Fibroblast of gingiva (primary cell): ENCODE measurements at places on chromosomes 4 and X.

GRCh38 chr4:70992391-70992881 lies 1.0 kb upstream of the DCK start:
- DNase-seq, result no peak

DNA sequence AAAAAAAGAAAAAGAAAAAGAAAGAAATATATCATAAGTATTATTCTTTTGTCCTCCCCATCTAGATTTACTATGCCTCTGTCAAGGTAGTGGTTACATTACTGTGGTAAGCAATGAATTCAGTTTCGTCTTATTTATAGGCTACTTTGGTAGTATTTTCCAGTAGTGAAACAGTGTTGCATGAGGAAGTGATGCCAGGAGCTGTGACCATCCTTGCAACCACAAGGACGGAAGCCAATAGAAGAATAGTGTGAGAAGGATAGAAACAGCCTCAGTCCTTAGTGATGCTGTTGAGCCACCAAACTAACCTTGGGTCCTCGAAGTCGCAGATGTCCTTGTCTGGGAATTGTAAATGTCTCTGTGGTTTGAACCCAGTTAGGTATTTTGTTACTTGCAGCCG lies 328.5 kb downstream of the PPP3CA start:
- no peak for DNase-seq

DNA sequence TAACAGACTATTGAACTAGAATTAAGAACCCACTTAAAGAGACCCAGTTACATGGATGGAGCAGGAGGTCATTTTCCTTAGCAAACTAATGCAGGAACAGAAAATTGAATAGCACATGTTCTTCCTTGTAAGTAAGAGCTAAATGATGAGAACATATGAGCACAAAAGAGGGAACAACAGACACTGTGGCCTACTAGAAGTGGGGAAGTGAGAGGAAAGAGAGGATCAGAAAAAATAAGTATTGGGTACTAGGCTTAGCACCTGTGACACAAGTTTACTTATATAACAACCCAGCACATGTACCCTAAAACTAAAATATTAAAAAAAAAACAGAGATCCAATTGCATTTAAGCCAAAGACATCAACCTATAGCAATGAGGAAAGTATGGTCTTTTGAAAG lies 26.2 kb downstream of the ARAP2 start:
- DNase-seq, result no peak

- DNase-seq, result no peak
Measured at GRCh38 chr4:121800638-121800960, 524 bp upstream of the EXOSC9 start.

DNA sequence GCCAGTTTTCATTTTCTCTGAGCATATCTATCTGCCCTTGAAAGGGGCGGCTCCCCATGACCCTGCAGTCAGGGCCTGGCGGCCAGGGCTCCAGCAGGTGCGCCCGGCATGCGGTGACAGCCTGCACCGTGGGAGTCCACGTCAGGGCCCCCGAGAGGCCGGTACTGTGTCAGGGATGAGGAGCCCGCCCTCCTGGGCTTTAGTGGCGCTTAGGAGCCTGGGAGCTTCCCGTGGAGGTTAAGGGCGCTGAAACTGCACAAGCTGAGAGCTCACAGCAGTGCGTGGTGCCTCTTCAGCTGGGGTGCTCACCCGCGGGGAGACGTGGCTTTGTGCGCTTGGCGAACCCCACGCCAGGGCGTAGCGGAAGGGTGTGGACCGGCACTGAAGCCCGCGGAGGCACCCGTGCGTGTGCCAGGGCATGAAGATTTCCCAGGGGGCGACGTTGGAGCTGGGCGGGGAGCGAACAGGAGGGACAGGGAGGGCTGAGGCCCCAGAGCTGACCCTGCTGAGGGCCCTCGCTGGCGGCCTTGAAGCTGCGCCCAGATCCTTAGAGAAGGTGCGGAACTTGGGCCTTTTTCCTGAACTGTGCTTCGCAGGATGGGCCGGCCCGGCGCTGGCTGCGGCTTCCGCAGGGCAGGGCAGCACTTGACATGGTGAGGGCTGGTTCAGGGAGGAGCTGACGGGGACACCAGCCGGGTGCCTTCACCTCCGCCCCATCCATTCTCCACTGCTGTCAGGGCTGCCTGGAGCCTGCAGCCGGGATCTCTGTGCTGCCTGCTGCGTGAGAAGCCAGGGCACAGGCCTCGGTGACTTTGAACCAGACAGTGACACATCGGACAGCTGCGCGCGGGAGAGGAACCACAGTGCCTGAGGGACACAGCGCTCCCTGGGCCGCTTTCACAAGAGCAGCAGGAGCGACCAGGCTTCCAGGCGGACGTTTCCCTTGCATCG lies 32.9 kb downstream of the HTT-AS start:
- peak; percentile 60 for DNase-seq

DNA sequence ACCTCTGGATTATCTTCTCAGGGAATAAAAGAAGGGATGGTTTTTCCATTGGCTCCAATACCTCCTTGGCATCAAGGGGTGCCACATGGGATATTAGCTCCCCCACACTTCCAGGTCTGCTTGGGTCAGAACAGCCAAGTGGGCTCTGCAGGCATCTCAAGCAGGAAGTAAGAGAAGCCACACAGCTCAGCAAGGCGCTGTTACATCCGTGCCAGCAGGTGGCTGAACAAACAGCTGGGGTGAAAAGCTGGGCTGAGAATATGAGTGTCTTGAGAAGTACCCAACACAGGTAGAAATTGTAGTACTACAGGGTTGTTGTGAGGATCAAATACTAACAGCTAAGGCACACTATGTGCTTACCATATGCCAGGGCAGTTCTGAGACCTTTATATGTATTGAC lies 76.7 kb upstream of the TMEM150C start:
- DNase-seq, result no peak

- no peak for DNase-seq
Measured at GRCh38 chrX:140580478-140580877, 75.6 kb upstream of the SOX3 start.

DNA sequence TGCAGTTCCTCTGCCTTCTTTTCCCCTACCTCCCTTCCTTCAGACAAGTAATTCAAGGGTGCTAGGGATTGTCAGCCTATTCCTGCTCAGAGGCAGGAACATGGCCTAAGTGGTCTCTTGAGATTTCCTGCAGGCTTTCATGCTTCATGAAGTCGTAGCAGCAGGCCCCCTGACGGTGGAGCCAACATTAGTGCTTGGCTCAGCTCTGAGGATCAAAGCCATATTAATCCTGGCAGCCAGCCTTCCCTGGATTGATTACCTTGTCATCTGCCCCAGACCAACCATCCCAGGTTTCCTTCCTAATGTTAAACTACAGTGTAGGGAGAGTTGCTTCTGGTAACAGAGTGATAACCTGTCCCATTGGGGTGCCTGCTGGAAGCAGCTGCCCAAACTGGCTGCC lies 84.1 kb downstream of the SLC16A2 start:
- DNase-seq, result no peak

GRCh38 chr4:94934864-94935263 lies 177.1 kb downstream of the BMPR1B start:
- DNase-seq, result peak; percentile 4

DNA sequence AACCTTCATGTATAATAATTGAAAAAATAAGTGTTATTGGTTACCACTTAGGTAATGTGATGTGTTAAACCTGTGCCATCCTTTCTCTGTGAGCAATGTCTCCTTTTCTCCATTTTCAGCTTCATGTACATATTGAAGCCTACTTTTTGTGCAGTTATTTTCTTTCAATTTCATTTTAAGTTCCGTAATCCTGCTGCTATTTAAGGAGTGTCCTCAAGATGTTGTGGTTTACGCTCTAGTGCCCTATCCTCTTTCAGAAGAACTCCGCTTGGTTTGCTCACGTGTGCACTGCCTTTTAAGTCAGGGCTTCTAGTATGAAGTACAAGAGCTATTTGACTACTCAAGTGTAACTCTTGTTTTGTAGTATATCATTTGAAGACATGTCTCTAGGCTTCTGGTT lies 2253.2 kb upstream of the TENM3 start:
- no peak for DNase-seq

GRCh38 chr4:15792974-15793373 lies 14.8 kb downstream of the CD38 start:
- DNase-seq, result no peak

DNA sequence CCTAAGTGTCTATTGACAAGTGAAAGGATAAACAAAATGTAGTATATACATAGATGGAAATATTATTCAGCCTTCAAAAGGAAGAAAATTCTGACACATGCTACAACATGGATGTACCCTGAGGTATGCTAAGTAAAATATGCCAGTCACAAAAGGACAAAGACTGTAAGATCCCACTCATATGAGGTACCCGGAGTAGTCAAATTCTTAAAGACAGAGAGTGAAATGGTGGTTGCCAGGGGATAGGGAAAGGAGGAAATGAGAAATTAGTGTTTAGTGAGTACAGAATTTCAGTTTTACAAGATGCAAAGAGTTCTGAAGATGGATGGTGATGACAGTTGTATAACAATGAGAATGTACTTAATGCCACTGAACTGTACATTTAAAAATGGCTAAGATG lies 102.3 kb upstream of the NAP1L5 start:
- DNase-seq, result no peak

DNA sequence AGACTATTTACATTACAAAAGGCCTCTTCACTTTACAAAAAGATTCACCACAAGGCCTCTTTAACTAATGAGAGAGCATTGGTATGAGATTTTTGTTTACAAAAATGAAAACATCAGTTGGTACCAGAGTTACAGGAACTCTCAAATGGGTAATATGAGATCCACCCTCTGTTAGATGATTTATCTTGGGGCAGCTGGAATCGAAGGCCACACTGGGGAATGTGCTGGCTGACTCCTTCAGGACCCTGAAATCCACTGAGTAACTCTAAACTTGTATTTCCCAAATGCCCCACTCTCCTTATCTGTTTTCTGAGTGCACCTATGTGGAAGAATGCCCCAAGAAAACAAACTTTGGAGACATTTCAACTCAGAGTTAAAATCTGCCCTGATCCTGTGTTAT lies 232.9 kb upstream of the F9 start:
- DNase-seq, result no peak

DNA sequence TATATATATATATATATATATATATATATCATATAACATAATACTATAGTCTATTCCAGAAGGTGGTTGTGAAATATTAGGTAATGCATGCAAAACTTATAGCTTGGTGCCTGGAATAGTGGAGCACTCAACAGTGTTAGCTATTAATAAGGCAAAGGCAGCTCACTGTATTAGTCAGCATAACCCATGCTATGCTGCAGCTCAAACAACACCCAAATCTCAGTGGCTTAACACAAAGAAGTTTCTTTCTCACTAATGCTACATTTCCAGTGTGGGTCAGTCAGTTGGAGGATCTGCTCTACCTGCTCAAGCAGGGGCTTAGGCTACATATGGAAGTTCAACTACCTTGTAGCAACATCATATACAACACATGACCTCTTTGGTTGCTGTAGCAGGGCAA lies 5.2 kb upstream of the RPGR start:
- DNase-seq, result no peak

- peak; percentile 79 for DNase-seq
Measured at GRCh38 chr4:3369781-3370674, 71.7 kb upstream of the HGFAC start.

- DNase-seq, result no peak
Measured at GRCh38 chrX:84993150-84993549, 10.5 kb upstream of the APOOL start.

GRCh38 chrX:11784543-11784942 lies 26.5 kb downstream of the MSL3 start:
- no peak for DNase-seq

DNA sequence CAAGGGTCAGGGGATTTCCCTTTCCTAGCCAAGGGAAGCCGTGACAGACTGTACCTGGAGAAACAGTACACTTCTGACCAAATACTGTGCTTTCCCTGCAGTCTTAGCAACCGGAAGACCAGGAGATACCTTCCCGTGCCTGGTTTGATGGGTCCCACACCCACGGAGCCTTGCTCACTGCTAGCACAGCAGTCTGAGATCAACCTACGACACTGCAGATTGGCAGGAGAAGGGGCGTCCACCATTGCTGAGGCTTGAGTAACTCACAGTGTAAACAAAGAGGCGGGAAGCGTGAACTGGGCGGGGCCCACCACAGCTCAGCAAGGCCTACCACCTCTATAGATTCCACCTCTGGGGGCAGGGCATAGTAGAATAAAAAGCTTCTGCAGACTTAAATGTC lies 48.7 kb upstream of the SRD5A3 start:
- no peak for DNase-seq

DNA sequence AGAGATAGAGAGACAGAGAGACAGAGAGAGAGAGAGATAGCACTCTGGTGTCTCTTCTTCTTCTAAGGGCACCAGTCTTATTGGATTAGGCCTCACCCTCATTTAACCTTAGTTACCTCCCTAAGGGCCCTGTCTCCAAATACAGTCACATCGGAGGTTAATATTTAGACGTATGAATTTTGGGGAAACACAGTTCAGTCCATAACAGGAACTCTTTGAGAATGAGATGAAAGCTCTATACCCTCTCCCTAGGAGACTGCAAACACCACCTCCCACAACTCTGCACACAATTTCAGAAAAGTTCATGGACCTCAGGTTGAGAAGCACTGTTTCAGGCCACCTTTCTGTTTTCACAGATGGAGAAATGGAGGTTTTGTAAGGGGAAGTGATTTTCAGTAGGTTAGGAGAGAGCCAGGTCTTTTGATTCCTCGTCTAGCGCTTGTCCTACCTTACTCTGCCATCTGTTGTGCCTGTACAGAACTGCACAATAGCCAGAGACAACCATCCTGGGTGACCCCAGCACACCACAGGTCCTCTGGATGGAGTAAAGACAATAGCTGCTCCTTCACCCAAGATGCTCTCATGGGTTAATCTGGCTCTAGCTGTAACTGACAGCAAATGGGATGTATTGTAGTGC lies 16.9 kb upstream of the LOC101059915 start:
- DNase-seq, result no peak

- DNase-seq, result no peak
Measured at GRCh38 chr4:128241019-128241418, 46.6 kb downstream of the PGRMC2 start.

DNA sequence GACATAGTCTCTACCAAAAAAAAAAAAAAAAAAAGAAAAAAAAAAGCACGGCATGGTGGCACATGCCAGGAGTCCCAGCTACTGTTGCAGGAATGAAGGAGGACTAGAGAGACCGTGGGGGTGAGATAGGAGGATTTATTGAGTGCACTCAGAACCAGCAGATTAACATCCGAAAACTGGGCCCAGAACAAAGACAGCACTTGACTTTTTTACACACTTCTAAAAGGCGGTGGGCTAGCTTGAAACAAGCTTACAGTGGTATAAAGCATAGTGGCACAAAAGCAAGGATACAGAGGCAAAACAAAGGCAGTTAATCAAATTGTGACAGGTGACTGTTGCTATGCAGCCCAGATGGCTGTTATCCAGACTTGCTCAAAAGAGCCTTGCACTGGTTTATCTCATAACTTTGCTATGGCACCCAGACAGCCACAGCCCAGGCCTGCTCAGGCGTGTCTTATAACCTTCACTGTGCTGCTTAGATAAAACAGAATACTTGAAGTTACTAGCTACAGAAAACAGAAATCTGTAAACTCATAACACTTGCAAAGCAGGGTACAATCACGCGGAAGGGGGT lies 9.9 kb upstream of the PI4K2B start:
- DNase-seq, result peak; percentile 27

- DNase-seq, result no peak
Measured at GRCh38 chrX:5015451-5015850, 1213.2 kb downstream of the NLGN4X start.
